ENCODE measurements at places on chromosomes 12 and 14.
A peak's percentile ranks its signal among the peaks of the same experiment; 100 is the strongest.

DNA sequence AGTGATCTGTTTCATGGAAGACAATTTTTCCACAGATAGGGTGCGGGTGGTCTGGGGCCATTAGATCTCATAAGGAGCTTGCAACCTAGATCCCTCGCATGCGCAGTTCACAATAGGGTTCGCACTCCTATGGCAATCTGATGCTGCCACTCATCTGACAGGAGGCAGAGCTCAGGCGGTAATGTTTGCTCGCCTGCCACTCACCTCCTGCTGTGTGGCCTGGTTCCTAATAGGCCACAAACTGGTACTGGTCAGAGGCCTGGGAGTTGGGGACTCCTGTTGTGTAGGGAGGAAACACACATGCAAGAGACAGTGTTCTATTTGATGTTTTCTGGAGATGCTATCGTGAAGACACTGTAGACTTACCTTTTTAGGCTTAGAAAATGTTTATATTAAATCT lies 77.0 kb upstream of the FGD4 start:
- no peak for DNase-seq

DNA sequence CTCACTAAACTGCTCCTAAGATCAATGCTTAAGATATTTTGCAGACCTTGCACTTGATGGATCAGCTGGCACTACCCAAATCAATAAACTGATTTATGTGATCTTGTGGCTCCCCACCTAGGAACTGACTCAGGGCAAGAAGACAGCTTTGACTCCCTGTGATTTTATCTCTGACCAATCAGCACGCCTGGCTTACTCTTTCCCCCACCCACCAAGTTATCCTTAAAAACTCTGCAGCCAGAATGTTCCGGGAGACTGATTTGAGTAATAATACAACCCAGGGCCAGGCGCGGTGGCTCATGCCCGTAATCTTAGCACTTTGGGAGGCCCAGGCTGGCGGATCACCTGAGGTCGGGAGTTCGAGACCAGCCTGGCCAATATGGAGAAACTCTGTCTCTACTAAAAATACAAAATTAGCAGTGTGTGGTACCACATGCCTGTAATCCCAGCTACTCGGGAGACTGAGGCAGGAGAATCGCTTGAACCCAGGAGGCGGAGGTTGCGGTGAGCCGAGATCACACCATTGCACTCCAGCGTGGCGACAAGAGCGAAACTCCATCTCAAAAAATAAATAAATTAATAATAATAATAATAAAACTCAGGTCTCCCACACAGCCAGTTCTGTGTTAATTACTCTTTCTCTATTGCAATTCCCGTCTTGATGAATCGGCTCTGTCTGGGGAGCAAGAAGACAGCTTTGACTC lies 12.0 kb downstream of the MORN3 start:
- DNase-seq = no peak

DNA sequence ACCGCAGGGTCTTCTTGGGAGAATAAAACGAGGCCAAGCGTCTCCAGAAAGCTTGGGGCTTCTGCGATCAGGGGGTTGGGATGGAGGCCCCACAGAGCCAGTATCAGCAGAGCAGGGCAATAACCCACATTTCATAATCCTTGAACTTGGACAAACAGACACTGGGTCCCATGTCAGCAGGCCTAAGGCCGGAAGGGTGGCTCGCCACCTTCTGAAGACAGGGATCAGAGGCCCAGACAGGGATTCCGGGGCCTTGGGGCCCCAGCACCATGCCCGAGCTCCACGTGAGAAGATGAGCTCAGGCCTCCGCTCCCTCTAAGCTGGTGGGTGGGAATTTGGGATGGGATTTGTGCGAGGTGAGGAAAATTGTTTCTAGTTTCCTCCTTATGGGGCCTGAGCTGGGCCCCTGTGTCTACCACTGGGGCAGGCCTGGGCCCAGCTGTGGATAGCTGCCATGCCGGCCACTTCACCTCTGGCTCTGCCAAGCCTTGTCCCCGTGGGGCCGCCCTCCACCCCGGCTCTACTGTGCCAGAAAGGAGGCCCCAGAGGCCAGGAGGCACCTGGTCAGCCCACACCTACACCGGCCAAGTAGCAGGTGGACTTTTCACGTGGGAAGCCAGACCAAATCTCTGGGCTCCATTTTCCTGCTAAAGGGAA lies 67.2 kb upstream of the DLK1 start:
- no peak for DNase-seq

DNA sequence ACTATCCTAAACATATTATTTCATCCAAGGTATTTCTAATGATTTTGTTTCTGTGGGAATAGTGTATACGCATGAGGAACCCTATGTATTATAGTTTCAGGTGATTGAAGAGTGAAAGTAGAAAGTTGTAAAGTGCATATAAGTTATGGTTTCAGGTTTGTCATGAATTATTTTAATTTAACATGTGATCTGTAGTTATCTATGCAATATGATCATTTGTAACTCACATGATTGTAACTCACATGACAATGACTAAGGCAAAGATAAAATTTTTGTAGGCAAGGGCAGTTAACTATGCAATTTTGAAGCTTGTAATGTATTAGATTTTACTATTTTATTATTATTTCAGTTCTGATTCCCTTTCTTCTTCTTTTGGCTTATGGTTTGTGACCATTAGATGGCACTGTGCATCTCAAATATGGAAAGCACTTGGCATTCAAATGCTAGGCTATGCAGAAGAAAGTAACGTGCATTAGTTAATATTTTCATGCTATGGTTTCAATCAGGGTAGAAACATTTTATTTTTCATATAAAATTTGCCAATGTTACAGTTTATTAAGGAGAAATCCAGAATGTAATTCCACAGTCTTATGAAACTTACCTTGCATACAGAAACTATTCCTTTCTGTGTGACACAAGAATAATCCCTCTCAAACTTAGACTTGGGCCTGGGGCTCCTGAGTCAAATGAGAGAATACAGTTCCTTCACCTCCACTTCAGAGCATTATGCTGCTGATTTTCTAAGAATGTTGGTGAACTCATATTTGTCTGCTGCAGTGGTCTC lies 15.8 kb upstream of the TMEM30B start:
- DNase-seq = peak; percentile 69

- peak; percentile 70 for DNase-seq
These were observed 19.3 kb upstream of the ETV6 start for GRCh38 chr12:11630046-11630706.

DNA sequence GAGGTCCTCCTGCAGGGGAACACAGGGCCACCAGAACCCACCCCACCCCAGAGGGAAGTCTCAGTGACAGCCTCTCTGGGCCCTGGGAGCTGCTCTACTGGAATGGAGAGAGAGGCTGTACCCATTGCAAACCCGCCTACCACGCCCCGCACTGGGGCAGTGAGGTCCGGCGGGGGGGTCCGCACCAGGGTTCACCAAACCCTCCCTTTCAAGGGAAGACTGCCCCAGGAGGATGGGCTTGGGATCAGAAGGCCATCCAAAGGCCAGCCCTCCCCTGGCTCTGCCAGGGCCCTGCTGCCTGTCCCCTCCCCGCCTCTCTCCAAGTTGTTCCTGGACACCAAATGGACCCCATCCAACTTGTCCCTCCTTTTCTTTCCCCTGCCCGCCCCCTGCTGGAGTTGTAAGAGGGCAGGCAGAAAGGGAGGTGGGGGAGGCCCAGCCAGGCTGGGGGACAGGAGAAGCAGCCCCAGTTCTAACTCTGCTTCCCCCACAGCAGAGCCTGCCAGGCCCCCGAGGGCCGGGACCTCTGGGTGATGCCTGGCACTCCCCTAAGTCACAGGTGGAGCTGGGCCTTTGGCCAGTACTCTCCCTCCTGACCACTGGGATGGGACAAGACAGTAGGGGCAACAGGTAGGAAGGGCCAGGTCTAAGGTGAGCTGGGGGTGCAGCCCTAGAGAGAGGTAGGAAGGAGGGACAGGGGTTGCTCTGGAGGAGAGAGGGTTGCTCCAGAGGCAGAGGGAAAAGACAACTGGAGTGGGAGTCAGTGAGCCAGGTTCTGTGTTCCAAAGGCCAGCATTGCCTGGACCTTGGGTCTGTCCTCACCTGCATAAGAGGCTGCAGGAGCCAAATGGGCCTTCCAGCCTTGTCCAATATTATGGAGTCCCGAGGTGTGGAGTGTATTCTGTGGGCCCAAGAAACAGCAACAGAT lies 3.2 kb upstream of the DIO3 start:
- no peak for DNase-seq

GRCh38 chr14:60984196-60984595 lies 3.2 kb downstream of the SLC38A6 start:
- no peak for DNase-seq

DNA sequence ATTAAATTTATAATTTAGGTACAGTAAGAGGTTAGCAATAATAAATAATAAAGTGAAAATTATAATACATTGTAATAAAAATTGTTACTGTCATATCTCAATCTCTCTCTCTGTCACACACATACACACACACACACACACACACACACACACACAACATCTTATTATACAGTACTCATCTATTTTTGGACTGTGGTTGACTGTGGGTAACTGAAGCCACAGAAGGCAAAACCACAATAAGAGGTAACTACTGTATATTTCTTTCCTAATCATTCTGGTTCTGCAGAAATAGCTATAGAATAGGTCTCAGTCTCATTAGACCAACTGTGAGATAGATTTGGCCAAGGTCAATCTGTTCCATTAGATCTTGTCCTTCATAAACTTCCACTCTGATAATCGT lies 33.1 kb upstream of the PTPRO start:
- no peak for DNase-seq

DNA sequence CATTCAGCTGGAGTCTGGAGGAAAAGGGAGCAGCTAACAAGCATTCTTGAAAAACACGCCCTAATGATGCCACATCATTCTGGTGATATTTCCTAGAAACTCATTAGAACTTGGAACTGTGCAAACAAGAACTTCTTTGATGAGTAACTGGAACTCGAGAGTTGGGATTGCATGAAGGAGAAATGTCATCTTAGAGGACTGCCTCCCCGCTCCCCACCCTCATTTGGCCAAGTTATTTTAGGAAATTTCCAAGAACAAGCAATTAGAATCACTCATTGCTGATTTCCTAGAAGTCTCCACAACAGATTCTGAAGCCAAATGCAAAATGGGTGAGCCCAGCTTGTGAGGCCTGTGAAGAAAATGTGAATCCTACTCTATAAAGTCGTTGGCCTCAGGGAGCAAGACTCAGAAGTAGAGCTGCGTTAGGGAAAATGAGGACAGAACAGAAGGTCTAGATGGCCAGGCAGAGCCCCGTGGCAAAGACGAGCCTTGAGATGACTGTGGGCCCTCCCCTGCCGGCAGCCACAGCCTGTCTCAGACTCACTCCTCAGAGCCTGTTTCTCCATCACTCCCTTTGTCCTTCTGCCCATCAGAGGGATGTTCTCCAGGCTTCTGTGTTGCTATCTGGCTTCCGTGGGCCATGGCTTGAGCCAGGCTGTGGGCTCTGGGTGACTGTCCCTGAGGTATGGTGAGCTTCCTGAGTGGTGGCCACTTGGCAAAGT lies 38.4 kb downstream of the RTL1 start:
- no peak for DNase-seq

DNA sequence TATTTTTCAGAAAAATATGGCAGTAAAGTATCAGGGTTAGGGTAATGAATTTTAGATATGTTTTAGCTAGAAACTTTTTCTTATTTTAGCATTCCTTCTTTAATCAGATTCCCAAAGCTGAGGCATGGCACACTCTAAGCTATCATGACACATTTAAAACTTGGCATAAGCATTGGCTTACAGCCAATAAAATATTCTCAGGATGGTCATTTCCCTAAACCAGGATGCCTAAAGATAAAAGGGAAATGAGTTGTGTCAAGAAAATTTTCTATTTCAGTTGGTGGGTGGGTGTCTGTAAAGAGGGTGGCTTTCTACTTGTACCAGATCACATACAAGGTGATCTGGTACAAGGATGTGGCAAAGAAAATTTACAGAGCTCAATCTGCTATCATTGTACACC lies 47.8 kb downstream of the PEBP1 start:
- no peak for DNase-seq

GRCh38 chr12:6979021-6979420 lies 8.3 kb downstream of the EMG1 start:
- DNase-seq = no peak

- DNase-seq = peak; percentile 19
These were observed 4.7 kb upstream of the CCER1 start for GRCh38 chr12:90959538-90960139.

DNA sequence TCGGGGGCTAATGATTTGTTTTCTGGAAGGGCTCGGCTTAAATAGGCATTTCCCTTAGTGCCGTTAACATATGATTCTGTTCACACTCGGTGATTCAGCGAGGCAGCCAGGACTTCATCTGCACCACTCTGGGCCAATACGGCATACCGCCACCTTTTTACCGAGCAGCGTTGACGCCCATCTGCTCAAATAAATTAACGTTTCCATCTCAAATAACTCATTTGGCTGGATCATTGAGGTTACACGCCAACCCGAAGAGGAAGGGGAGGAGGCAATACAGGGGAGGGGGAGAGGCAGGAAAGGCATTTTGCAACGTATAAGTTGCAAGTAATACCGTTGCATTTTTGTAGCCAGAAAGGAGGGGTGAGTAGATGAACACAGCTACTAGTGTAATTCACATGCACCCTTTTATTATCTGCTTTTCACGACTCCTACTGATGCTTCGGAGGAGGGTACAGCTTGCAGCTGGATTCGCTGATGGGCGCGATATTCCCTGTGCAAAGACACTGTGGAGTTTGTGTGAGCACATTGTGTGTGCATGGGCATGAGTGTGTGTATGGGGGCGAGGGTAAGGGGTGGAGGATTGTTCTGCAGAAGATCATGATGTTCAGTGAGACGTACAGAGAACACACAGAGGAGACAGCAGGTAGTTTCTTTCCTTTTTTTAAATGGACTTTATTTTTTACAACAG lies 45.9 kb downstream of the MAP1LC3B2 start:
- DNase-seq = no peak

DNA sequence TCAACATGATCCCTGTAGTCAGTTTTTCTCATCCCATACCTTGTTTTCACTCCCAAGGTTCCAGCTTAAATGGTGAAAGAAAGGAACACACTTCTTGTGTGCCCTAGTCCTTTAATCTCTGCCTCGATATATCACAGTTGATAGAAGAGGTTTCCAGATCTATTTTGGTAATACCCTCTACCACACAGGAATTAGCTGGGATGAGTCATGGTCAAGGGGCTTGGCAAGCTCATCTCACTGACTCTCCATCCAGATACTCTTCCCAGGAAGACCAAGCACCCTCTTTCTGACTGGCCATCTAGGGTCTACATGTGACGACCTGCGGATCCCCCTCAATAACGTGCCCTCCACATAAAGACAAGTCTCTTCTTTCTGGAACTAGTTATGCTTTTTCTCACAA lies 277.9 kb downstream of the ITPR2 start:
- DNase-seq = no peak

- DNase-seq = peak; percentile 16
These were observed 52.6 kb downstream of the IFT81 start for GRCh38 chr12:110176745-110177144.

DNA sequence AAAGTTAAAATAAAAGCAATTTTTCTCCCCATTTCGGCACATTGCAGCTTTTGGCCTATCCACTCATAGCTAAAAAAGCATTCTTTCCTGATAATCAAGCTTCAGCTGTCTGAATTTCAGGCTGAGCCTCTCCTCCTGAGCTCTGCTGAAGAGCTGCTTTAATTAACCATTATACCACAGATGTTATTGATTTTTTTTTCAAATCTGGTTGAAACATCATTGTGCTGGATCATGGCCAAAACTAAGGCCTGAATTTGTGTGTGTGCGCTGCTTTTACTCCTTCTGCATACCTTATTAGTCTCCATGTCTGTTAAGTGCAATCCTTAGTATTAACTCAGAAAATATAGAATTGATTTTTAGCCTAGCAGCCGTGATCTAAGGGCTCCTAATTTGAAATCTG lies 52.3 kb downstream of the MBIP start:
- DNase-seq = peak; percentile 99

All from DMS79 treated with DMSO at 0.1 percent for 48 hours (cell line).